ENCODE measurements at places on chromosomes 1 and 21. TPM values are rescaled to one million over a fixed set of nuclear protein-coding genes. Genes with fewer than 3 reads are reported as not detected.

DNA sequence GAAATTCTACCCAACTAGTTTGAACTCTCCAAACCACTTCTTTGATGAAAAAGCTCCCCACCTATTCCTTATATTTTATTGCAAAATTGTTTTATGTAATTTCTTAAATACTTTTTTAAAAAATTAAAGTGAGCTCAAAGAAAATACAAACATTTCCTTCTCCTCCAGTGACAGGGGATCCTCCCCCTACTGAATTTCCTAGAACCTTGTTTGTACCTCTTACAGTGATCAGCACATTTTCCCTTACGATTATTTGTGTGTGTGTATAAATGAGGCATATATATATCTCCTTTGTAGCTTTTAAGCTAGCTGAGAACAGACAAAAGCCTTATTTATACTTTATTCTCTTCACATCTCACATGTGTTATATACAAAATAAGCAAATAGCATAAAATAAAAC is 44.4 kb downstream of the VAV3 start:
- peaks cover 4% of the 10 kb centered on the region for H3K36me3 ChIP-seq
- H3K4me1 ChIP-seq, result peaks cover 74% of the 10 kb centered on the region
- no peak for DNase-seq
- no peak overlapping the region for H3K4me3 ChIP-seq

GRCh38 chr1:150236614-150237100 is 745 bp upstream of the ANP32E start:
- H3K27ac ChIP-seq, result no peak overlapping the region
- H3K27me3 ChIP-seq, result peaks cover 2% of the 10 kb centered on the region
- peaks cover 13% of the 10 kb centered on the region for H3K4me1 ChIP-seq

NT5C1A gene
- total RNA-seq, result 4.1 TPM

- DNase-seq, result no peak
- no peaks in the 10 kb centered on the region for H3K27me3 ChIP-seq
- H3K36me3 ChIP-seq, result peaks cover 14% of the 10 kb centered on the region
- peaks cover 23% of the 10 kb centered on the region for H3K4me1 ChIP-seq
- H3K27ac ChIP-seq, result no peak overlapping the region
Observed at GRCh38 chr1:236167578-236167977, 25.2 kb downstream of the GPR137B start.

- H3K4me1 ChIP-seq, result no peaks in the 10 kb centered on the region
- no peaks in the 10 kb centered on the region for H3K36me3 ChIP-seq
- H3K27ac ChIP-seq, result no peak overlapping the region
- H3K27me3 ChIP-seq, result peaks cover 4% of the 10 kb centered on the region
Observed at GRCh38 chr1:4594286-4594991, 60.0 kb upstream of the AJAP1 start.

- peaks cover 4% of the 10 kb centered on the region for H3K4me1 ChIP-seq
- DNase-seq, result no peak
- no peaks in the 10 kb centered on the region for H3K27me3 ChIP-seq
- H3K4me3 ChIP-seq, result no peak overlapping the region
- H3K27ac ChIP-seq, result no peak overlapping the region
Observed at GRCh38 chr1:53188099-53188498, 8.5 kb upstream of the CPT2 start.

DNA sequence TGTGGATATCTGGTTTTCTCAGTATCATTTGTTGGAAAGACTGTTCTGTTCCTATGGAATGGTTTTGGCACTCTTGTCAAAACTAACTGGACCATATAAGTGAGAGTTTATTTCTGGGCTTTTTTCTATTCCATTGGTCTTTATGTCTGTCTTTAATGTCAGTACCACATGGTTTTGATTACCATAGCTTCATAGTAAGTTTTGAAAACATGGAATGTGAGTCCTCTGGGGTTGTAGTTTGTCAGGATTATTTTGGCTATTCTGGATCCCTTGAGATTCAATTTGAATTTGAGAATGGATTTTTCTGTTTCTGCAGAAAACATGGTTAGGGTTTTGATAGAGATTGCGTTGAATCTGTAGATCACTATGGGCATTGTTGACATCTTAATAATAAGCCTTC is 107.9 kb downstream of the ZFYVE9 start:
- no peaks in the 10 kb centered on the region for H3K4me1 ChIP-seq
- no peak overlapping the region for H3K4me3 ChIP-seq
- no peaks in the 10 kb centered on the region for H3K27me3 ChIP-seq
- DNase-seq, result no peak

GRCh38 chr21:29184037-29184436 is 53.6 kb downstream of the MAP3K7CL start:
- H3K27ac ChIP-seq, result no peak overlapping the region
- no peak for DNase-seq
- H3K36me3 ChIP-seq, result no peaks in the 10 kb centered on the region
- H3K4me1 ChIP-seq, result peaks cover 2% of the 10 kb centered on the region

DNA sequence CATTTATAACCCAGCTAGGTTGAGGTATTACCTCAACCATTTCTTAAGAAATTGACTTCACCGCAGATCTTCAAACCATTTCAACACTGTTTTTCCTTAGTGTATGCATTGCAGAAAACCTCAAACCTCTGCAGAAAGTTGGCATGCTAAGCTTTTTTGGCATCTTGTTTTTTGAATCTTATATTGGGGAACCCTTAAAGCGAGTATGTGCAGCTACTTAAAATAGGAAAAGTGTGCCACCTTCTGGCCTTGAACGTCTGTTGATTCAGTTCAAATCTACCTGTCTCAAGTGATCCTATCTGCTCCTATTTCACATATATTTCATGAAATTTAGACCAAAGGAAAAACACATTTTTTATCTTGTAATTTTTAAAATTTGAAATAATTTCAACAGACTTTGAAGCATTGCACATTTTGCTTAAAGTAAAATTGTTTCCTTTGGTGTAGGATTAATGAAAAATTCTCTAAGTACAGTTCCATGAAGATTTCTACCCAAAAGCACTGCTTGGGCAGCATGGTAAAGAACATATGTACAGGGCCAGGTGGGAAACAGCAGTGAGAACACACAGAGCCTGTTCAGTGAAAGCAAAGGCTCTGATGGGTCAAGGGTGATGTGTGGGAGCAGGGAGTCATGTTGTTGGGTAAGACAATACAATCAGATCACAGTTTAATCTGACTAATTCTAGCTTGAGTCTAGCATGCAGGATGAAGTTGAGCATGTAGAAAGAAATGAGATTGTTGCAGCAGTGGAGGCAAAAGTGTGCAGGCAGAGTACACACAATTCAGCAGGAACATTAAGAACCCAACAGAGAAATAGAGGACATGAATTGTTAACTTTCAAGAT is 17.2 kb downstream of the HENMT1 start:
- H3K4me1 ChIP-seq, result peaks cover 68% of the 10 kb centered on the region
- peaks cover 19% of the 10 kb centered on the region for H3K36me3 ChIP-seq
- H3K27ac ChIP-seq, result peak overlapping the region; percentile 99

- H3K4me1 ChIP-seq, result peaks cover 24% of the 10 kb centered on the region
- H3K27ac ChIP-seq, result no peak overlapping the region
- no peaks in the 10 kb centered on the region for H3K27me3 ChIP-seq
Observed at GRCh38 chr1:27406362-27406680, 13.9 kb downstream of the GPR3 start.

DNA sequence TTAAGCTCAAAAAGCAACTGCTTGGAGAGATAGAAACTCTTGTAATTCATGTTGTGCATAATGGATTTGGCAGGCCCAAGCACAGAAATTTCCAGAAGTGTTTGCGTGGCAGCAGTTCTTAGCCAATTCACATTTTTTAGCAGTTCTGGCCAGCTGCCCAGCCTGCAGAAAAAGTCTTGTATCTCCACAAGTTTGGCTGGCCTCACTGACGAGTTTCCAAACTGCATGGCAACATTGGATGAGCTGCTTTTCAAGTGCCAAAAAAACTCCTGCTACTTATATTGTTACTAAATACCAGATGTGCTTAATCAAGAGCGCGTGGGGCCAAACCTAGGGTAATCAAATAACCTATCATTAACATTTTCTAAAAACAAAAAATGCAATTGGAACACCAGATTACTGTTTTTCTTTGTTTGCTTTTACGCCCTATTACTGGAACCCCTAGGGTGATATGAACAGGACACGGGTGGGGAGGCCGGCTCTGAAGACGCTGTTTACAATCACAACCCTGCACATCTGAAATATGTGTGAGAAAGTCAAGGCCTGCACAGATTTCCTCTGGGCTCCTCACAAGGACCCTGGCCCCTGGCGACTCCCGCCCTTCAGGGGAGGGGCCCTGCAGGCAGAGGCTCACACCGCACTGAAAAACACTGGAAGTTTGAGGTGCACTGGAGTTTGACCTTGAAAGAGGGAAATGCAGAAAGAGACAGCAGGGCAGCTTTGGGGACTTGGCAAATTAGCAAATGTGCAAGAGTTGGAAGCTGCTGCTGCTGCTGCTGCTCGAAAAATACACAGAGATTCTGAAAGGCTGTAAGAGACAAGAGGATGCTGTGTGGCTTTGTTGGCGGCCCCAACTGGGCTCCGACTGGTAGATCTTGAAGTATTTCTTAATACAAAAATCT is 55.2 kb upstream of the TARBP1 start:
- peak overlapping the region; percentile 32 for H3K27ac ChIP-seq
- no peaks in the 10 kb centered on the region for H3K36me3 ChIP-seq
- peak; percentile 38 for DNase-seq
- peaks cover 6% of the 10 kb centered on the region for H3K4me1 ChIP-seq
- no peak overlapping the region for H3K4me3 ChIP-seq
- H3K27me3 ChIP-seq, result no peaks in the 10 kb centered on the region

- H3K36me3 ChIP-seq, result no peaks in the 10 kb centered on the region
- H3K4me3 ChIP-seq, result no peak overlapping the region
- H3K27me3 ChIP-seq, result peaks cover 15% of the 10 kb centered on the region
- H3K4me1 ChIP-seq, result no peaks in the 10 kb centered on the region
Observed at GRCh38 chr1:205950280-205950679, 7.0 kb upstream of the SLC26A9 start.

DNA sequence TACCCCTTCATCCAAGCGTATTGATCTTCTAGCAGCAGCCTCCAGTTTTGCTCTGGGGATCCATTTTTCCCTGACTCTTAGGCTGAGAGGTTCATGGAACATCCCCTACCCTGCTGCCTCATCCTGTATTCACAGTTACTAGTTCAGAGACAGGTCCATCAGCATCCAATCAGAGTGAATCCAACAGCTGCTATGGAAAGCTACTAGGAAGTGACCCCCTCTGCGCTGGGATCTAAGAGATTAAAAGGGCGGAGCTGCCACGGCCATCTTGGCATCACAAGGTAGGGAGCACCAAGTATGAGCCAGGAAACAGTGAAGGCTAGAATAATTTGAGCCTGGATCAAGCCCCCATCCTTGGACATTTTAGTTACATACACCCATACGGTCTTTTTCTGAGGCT is 32.5 kb downstream of the KAZN start:
- H3K36me3 ChIP-seq, result no peaks in the 10 kb centered on the region
- H3K27me3 ChIP-seq, result peaks cover 4% of the 10 kb centered on the region
- H3K4me1 ChIP-seq, result no peaks in the 10 kb centered on the region
- H3K4me3 ChIP-seq, result no peak overlapping the region
- H3K27ac ChIP-seq, result no peak overlapping the region
